ENCODE measurements at places on chromosomes 11 and 22.

- no peaks in the 10 kb centered on the region for H3K4me1 ChIP-seq
- H3K27ac ChIP-seq, result no peak overlapping the region
- peak; percentile 59 for DNase-seq
- H3K4me3 ChIP-seq, result no peak overlapping the region
These were observed 117.2 kb upstream of the IGLL5 start for GRCh38 chr22:22770280-22770871.

DNA sequence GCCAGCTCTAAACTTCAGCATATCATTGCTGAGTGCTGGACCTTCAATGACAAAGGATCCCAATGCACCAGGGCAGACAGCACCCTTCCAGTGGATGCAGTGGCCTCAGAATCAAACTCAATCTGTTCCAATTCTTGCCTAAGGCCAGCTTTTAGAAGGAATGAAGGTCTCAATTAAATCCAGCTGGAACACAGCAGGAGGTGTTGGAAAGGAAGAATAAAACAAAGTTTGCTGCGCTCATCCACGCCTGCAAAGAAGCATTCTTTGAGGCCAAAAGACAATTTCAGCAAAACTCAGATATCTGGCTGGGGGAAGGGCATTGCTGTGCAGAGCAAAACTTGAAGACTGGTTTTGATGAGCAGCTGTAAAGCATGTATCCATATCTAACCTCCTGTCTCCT, 120.7 kb downstream of the CCDC81 start:
- H3K27me3 ChIP-seq, result no peaks in the 10 kb centered on the region
- no peak overlapping the region for H3K27ac ChIP-seq
- H3K4me3 ChIP-seq, result no peak overlapping the region
- H3K36me3 ChIP-seq, result no peaks in the 10 kb centered on the region
- DNase-seq, result no peak

DNA sequence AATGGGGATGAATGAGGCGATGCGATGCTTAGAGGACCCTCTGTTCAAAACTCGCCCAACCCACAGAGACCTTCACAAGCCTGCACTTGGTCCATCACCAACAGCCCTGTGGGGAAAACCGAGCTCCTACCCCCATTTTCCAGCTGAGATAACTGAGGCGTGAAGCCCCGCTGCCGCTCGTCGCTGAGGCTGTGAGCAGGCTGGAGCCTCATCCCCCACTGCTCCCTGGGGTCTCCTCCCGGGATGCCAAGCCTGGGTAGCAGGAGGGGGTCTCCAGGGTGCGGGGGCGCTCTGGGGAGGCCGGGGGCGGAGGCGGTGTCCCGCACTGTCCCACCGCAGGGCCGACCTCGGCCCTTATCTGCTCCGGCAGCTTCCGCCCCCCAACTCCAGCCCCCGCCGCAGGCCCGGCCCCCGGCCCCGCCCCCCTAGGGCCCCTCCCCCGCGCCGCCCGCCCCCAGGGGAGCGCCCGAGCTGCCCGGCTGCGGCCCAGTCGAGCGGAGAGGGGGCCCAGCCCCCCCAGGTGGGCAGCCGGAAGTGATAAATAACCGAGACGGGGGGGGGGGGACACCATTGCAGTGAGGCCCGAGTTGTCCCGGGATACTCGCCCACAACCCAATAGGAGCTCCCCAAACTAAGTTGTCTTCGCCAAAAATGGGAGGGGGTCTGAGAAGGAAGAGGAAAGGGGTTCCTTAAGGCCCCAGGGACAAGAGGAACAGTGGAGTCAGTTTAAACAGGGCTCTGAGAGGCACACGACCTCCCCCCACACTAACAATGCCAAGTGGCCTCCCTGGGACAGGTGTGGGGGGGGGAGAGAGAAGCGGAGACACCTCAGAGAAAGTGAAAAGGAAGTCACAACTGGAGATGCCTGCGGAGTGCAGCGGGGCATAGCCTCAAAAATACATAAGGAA, 8.3 kb upstream of the SLC39A13 start:
- H3K4me1 ChIP-seq, result peaks cover 9% of the 10 kb centered on the region
- no peaks in the 10 kb centered on the region for H3K27me3 ChIP-seq
- no peaks in the 10 kb centered on the region for H3K36me3 ChIP-seq
- peak overlapping the region; percentile 81 for H3K27ac ChIP-seq
- peak; percentile 76 for DNase-seq

DNA sequence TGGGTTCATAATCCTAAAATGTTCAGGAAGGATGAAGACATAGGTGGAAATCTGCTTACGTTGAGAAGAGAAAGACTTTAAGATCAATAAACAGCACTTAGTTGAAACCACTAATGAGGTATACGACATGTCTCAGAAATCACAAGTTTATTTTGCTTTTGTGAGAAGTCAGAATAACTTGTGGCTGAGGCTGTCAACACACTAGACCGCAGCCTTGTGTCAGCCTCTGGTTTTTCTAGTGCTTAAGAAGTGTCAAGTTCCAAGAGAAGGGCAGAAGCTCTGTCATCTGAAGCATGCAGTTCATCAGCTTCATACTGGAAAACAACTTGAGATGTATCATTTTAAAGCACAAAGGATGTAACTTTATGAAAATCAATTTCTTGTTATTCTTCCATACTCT, 420.9 kb downstream of the METTL15 start:
- H3K27ac ChIP-seq, result no peak overlapping the region
- peak; percentile 7 for DNase-seq

- H3K36me3 ChIP-seq, result no peaks in the 10 kb centered on the region
- no peaks in the 10 kb centered on the region for H3K4me1 ChIP-seq
- no peak overlapping the region for H3K27ac ChIP-seq
These were observed 2.1 kb downstream of the HBB start for GRCh38 chr11:5224538-5225479.

DNA sequence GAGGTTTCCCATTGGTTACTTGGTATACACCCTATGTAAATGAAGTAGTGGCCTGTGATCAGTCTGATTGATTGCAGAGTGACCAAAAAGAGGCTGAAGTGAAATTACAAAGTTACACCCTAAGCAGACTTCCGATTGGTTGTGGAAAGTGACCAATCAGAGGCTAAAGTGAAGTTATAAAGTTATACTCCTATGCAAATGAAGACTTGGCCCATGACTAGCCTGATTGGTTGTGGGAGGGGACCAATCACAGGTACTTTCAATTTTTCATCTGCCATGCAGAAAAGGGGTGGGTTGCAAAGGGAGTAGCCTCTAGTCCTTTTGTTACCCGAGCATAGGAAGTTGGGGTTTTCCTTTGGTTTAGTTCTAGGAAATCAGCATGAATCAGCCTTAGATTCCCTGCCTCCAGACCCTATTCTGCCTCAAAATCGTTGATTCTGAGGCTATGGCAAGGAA, 18.1 kb upstream of the CSTF3 start:
- no peak overlapping the region for H3K27ac ChIP-seq
- H3K36me3 ChIP-seq, result no peaks in the 10 kb centered on the region
- H3K4me1 ChIP-seq, result peaks cover 4% of the 10 kb centered on the region
- DNase-seq, result no peak

DNA sequence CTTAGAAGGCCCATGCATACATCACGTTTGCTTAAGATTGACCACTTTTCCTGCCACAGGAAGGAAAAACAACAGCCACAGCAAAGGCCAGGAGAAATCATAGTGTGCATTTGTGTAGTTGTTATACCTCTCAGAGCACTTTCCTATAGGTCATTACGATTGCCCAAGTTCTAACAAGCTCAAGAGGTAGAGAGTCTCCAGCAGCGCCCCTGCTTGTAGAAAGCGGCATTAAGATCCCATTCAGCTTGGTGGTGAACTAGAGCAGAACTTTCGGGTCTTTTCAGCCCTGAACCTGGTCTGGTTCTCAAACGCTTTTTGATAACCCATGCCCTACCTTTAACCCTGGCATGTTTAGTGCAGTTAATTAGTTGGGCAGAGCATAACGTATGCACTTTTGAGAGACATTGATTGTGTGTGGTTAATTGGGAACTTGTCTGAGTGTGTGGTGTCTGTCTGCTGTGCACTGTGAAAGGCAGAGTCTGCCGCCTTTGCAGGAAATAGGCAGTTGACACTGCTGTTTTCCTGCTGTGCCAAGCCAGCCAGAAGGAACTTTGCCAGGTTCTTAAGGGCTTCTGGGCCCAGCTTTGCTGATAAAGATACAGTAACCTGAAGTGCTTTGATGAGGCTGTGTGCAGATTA, 109.9 kb upstream of the CLMP start:
- H3K4me1 ChIP-seq, result peaks cover 8% of the 10 kb centered on the region
- H3K27me3 ChIP-seq, result no peaks in the 10 kb centered on the region
- DNase-seq, result peak; percentile 58
- H3K4me3 ChIP-seq, result no peak overlapping the region
- no peaks in the 10 kb centered on the region for H3K36me3 ChIP-seq

- no peak overlapping the region for H3K4me3 ChIP-seq
- no peaks in the 10 kb centered on the region for H3K4me1 ChIP-seq
These were observed 20.4 kb upstream of the POGLUT3 start for GRCh38 chr11:108518581-108518980.

GRCh38 chr22:30315962-30316576, 10.7 kb downstream of the TBC1D10A start:
- no peaks in the 10 kb centered on the region for H3K27me3 ChIP-seq
- H3K27ac ChIP-seq, result no peak overlapping the region
- no peaks in the 10 kb centered on the region for H3K36me3 ChIP-seq
- no peak for DNase-seq
- H3K4me3 ChIP-seq, result no peak overlapping the region
- peaks cover under 1% of the 10 kb centered on the region for H3K4me1 ChIP-seq

DNA sequence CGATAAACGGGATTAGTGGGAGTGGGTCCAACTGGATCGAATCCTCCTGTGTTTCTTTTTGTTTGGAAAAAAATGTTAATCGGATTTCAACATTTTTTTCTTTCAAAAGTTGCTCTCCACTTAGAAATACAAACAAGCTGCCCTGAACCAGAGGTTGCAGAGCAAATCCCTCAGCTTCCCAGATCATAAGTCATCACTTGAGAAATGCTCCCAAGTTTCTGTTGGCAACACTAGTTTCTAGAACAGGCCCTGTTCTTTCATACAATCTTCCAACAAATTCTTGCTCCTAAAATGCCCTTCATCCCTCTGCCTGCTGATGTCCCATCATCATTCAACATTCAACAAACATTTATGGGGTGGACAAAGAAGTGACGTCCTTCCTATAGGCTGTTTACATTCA, 1.3 kb upstream of the MLC1 start:
- no peak for DNase-seq
- no peaks in the 10 kb centered on the region for H3K4me1 ChIP-seq
- no peak overlapping the region for H3K27ac ChIP-seq

- H3K27me3 ChIP-seq, result no peaks in the 10 kb centered on the region
- no peak overlapping the region for H3K27ac ChIP-seq
- no peaks in the 10 kb centered on the region for H3K4me1 ChIP-seq
- H3K36me3 ChIP-seq, result no peaks in the 10 kb centered on the region
- DNase-seq, result no peak
- H3K4me3 ChIP-seq, result no peak overlapping the region
These were observed 13.4 kb downstream of the SEC14L4 start for GRCh38 chr22:30492144-30492543.

DNA sequence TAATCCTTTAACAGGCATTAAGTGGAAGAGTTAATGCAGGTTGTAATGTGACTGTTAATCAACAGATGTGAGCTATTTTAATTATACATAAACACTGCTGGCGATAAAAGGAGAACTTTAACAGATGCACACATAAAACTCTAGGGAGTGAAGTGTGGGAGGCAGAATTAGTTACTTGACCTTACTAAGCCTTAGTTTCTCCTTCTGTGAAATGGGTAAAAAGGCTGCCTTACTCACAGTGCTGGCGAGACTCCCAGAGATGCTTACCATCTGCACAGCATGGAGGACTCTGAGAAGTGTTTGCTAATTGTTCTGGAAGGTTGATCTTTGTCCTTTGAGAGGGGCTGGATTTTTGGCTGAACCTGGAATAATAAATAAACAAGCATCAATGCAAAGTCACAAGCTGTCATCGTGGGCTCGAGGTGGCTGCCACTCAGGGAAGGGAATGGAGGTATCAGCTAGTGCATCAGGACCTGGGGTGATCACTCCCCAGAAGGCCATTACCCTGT, 58.6 kb upstream of the MPEG1 start:
- no peaks in the 10 kb centered on the region for H3K4me1 ChIP-seq
- H3K36me3 ChIP-seq, result no peaks in the 10 kb centered on the region
- no peak for DNase-seq
- no peak overlapping the region for H3K27ac ChIP-seq

- no peaks in the 10 kb centered on the region for H3K27me3 ChIP-seq
- peak; percentile 66 for DNase-seq
- H3K4me3 ChIP-seq, result no peak overlapping the region
- no peak overlapping the region for H3K27ac ChIP-seq
- peaks cover 9% of the 10 kb centered on the region for H3K4me1 ChIP-seq
These were observed 59.8 kb downstream of the NAV2 start for GRCh38 chr11:19772480-19772879.

GRCh38 chr11:2088746-2089535, 50.2 kb downstream of the IGF2 start:
- H3K4me3 ChIP-seq, result no peak overlapping the region
- no peak overlapping the region for H3K27ac ChIP-seq
- no peaks in the 10 kb centered on the region for H3K27me3 ChIP-seq
- DNase-seq, result peak; percentile 53

DNA sequence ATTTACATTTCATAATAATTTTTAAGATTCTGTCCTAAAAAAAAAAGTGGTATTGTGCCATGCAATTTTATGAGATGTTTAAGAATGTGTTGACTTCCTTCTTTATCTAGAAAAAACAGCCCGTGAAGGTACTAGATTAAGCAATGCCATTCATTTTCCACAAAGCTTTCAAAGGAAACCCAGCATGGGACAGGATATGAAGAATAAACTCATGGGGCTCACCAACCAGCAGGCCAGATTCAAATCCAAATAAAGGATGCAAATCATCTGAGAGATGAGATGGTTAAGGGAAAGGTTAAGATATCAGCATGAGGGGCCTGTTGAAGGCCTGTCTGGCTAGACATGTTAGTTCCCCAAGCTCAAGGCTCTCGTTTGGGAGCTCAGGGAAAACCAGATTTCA, 199.1 kb downstream of the SWAP70 start:
- H3K36me3 ChIP-seq, result no peaks in the 10 kb centered on the region
- H3K4me1 ChIP-seq, result peaks cover 9% of the 10 kb centered on the region
- peak; percentile 91 for DNase-seq
- H3K27me3 ChIP-seq, result no peaks in the 10 kb centered on the region
- no peak overlapping the region for H3K4me3 ChIP-seq

- H3K4me3 ChIP-seq, result no peak overlapping the region
- H3K27me3 ChIP-seq, result no peaks in the 10 kb centered on the region
These were observed 63.5 kb downstream of the FAM83F start for GRCh38 chr22:40058265-40058664.

DNA sequence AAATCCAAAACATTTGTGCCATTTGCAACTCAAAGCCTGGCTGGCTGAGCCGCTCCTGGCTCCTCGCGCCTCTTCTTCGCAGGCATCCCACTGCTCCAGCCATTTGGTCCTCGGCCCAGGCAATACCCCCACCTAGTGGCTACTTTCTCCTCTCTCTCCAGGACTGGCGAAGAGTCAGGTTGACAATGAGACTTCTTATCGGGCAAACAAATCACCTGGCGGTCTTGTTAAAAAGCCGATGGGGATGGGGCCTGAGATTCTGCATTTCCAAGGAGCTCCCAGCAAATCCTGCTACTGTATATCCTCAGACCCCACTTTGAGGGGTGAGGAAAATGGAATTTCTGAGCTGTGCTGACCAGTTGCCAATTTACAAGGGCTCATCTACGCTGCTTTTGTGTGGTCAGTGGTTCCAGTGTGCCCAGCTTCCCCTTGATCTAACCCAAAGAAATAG, 89.0 kb downstream of the ISX start:
- DNase-seq, result peak; percentile 95
- no peaks in the 10 kb centered on the region for H3K36me3 ChIP-seq
- no peaks in the 10 kb centered on the region for H3K27me3 ChIP-seq
- no peak overlapping the region for H3K4me3 ChIP-seq
- peaks cover 2% of the 10 kb centered on the region for H3K4me1 ChIP-seq
- H3K27ac ChIP-seq, result no peak overlapping the region

Data from mesendoderm (in vitro differentiated cells).